ENCODE measurements at places on chromosomes 6 and 20. TPM values are rescaled to one million over a fixed set of nuclear protein-coding genes. Genes with fewer than 3 reads are reported as not detected.

DNA sequence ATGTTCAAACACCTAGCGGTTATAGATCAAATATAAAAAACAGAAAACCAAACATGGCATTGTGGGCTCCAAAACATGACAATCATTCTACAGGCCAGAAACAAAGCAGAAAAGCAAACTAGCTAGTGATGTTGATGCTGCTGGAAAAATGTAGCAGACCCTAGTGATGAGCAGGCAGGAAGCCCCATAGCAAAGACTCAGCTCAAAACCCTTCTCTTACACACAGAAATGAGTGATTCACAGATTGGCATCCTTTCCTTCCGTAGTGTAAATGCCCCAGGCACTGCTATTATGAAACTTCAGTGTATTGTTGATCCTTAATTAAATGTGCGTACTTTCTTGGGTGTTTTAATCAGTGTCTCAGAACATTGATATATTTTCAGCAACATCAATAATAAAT is 425.1 kb downstream of the UTRN start:
- no peak for DNase-seq

GRCh38 chr20:56017560-56017959 is 12.2 kb upstream of the CBLN4 start:
- no peak for DNase-seq

- DNase-seq = no peak
Observed at GRCh38 chr20:47785311-47785853, at the start of gene SULF2. Gene SULF2 (minus strand): TSS chr20:47785481. CDS start chr20:47757363, 28,118 bp downstream.

GRCh38 chr20:51059862-51060261 is 37.0 kb upstream of the KCNG1 start:
- no peak for DNase-seq

DNA sequence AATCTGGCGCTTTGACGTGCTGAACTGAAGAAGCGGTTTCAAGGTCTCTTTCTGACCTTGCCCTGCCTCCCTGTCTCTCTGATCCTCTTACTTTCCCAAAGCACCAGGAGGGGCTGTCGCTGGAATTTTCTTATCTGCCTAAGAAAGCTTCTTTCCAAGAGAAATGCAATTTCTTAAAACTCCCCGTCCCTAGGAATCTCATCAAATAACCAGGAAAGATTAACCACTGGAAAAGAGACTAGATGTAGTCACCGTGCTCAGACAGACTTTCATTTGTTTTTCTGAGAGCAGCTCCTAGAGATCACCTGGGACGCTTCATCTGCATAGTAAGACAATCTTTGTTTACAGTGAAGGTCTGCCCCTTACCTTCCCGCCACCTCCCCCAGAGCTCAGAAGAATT is 38.6 kb downstream of the PDYN start:
- DNase-seq = no peak

- DNase-seq = no peak
Observed at GRCh38 chr6:28525496-28526039, at the start of gene GPX5. Gene GPX5 (plus strand): TSS chr6:28525881. CDS start chr6:28526014, 133 bp downstream.

DNA sequence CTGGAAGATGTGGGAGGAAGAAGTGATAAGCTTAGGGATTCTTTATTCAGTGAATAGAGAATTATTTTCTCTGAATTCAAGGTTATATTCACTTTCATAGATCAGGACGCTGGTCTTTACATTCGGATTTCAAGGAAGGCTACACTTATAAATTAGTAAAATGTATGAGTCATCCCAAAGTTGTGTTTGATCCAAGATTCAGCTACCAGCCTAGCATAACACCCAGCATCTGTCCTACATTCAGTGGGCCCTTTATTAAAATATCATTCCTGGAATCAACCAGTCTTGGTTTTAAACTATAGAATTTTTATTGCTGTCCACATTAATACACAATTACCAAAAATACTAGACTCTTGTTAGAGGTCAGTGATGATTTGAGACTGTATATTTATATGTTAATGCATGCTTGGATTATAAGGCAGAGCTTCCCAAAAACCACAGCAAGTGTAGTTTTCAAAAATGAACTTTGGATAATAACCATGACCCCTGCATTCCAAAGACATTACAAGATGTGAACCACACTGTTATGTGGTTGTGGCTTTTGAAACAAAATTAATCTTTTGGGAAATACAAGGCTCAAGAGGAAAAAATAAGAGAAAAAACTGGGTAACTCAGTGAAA is 210.7 kb upstream of the CNR1 start:
- DNase-seq = no peak

DNA sequence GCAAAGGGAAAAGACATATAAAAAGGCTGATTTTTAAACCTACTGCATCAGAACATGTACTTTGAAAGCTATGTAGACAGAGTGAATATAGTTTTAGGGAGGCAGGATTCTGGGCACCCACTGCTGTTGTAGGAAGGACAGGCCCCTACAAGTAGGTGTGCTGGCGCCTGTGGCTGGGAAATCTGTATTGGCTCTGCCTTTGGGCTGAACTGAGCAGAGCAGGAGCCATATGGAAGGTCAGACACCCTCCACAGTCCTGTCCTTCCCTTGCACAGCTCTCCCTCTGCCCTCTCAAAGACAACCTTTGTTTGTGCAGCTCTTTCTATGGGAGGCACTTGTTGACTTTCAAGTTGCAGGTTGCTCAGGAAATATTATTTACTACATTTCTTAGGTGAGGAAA is 18.4 kb upstream of the ULBP3 start:
- no peak for DNase-seq

GRCh38 chr6:31711233-31711632 is 3.9 kb upstream of the LY6G6D start:
- DNase-seq = no peak

- no peak for DNase-seq
Observed at GRCh38 chr6:44658571-44658970, 271.1 kb downstream of the CDC5L start.

- no peak for DNase-seq
Observed at GRCh38 chr6:134299236-134299635, 18.7 kb downstream of the SGK1 start.

DNA sequence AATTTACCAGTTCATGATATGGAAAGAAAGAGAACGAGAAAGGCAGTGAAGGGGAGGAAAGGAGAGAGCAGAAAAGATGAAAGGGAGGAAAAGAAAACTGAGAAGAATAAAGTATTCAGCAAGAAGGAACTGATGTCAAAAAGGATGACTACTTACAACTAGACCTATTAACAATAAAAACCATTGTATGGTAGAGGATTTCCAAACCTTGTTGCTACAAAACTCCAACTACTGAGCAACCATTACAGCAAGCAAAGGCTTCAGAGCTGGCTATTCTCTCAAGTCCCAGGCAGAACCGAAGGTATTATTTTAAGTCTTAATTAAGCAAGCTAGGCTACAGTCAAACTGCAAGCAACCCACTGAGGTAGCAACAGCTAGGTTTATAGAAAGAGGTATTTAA is 142.2 kb downstream of the BTBD9 start:
- no peak for DNase-seq

DNA sequence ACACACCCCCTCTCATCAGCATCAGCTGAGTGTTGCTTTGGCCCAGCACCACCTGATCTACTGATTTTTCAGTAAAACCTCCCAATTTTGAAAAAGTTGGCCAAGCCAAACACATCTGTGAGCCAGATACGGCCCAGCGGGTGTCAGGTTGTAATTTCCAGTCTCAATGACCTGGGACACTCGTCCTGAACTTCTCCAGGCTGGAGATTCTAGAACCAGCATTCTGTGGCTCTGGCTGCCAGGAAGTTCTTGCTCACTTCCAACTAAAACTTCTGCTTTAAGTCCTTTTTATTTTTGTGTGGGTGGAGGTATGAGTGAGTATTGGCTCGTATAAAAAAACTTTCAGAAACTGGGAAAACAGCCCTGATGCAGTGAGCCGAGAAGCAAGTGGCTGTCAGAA is 5.1 kb downstream of the KIAA1755 start:
- DNase-seq = peak; percentile 78

- DNase-seq = peak; percentile 37
Observed at GRCh38 chr20:59724457-59725366, 120.4 kb downstream of the PHACTR3 start.

DNA sequence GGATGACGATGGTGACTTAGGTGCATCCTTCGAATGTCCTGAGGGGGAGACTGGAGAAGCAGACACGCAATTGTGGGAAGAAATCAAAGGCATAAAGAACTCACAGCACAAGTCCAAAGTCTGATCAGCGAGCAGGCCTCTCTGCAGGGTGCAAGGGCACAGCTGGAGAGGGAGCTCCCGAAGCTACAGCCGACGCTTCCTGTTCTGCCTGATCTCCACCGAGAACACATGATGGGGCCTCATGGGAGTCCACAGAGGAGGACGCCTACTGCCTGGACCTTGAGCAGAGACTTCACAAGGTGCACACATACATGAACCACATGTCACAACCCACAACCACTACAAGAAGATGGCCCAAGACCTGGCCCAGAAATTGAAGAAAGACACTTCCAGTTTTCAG is 51.4 kb downstream of the RIN2 start:
- DNase-seq = no peak

DNA sequence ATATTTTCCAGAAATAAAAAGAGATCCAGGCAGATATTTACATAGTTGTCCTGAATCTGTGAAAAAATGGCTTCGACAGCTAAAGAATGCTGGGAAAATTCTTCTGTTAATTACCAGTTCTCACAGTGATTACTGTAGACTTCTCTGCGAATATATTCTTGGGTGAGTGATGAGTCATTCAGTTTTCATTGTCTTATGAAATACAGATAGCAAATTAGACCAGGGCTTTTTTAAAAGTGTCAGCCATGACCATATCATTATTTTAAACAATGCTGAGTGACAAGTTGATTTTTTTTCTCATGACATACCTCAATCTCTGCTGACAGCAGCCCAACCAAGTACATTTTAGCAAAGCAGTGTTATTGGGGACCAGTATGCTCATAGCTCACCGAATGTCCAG is 32.8 kb downstream of the TSPYL4 start:
- no peak for DNase-seq

DNA sequence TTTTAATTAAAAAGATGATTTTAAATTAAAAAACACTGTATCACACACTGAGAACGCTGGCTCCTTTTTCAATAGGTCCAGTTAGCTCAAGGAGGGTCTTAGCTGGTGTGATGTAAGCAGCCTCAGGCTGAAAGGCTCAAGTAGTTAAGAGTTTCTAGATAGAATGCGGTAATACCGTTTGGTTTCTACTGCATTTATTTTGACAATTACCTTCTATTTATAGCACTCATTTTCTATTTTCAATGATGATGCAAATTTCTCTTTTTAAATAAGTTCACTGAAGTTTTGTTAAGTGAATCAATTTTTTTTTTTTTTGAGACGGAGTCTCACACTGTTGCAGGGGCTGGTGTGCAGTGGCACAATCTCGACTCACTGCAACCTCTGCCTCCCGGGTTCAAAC is 87.1 kb downstream of the PREX1 start:
- no peak for DNase-seq

PBOV1 gene
- total RNA-seq = not detected

RAD21L1 gene
- total RNA-seq = not detected

IL17F gene
- total RNA-seq = not detected

GRM4 gene
- total RNA-seq = not detected

TRERF1 gene
- total RNA-seq = 34.1 TPM

TTPAL gene
- total RNA-seq = 44.9 TPM

MYB gene
- not detected for total RNA-seq

PSORS1C2 gene
- total RNA-seq = 5.2 TPM

ELOVL4 gene
- total RNA-seq = 6.4 TPM

Measured in ascending aorta (tissue), 2 donors.